ENCODE measurements at places on chromosomes 5 and 9.

- no peak for DNase-seq
These were observed 71.5 kb downstream of the HSPA4 start for GRCh38 chr5:133123297-133123696.

- DNase-seq, result no peak
These were observed 183.9 kb downstream of the BARX1 start for GRCh38 chr9:93771276-93771675.

DNA sequence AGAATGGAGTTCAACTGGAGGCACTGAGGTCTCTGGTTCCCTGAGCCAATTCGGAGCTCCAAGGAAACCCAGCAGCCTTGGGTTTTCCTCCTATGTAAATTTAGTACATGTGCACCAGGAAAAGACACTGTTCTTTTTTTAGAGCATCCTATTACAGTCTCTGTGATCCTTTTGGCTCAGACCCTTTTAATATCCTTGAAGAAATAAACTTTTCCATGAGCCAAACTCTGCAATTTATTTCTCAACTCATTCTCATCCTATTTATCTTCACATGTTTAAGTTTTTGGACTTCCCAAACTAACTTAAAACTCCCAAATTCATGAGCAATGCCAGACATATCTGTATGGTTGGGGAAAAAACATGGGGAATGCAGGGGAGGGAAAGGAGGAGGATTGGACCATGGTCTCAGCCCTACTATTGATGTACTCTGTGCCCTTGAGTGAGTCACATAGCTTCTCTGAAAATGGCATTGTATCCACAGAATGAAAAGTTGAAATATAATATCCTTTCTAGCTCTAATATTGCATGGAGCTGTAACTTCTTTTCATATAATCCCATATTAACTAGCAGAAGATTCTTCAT is 76.6 kb downstream of the PAPPA start:
- DNase-seq, result no peak

GRCh38 chr5:962386-962785 is 46.2 kb upstream of the NKD2 start:
- DNase-seq, result no peak

DNA sequence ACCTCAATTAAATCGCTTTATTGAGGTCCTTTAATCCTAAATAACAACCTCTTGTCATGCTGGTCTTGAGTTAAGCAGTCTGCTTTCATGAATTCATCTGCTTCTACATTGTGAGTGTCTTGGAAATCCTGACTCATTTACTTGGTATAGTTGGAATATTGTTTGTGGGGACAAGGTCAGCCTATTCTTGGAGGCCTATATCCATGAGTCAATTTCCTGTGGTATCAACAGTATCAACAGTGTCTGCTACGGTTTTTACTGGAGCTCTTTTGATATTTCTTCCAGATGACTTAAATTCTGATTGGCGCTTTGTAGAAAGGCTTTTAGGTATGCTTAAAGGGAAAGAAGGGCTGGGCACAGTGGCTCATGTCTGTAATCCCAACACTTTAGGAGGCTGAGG is 71.2 kb upstream of the PARP8 start:
- DNase-seq, result no peak

- no peak for DNase-seq
These were observed 772.7 kb downstream of the SEMA5A start for GRCh38 chr5:8773046-8773615.

DNA sequence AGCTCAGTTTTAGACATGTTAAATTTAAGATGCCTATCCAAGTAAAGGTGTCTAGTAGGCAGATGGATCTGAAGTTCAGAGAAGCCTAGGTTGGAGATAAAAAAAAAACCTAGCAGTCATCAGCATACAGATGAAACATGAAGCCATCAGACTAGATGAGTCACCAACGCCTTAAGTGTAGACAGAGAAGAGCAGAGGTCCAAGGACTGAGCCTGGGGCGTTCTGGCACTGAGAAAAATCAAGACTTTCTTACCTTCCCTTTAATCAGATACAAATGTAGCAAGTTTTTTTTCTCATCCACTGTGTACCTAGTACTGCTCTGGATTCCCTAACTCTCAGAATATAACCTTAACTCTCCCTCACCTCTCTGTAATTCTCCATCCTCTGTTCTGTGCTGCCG is 97.3 kb downstream of the SIL1 start:
- DNase-seq, result no peak

- DNase-seq, result no peak
These were observed 99.5 kb downstream of the FBXW11 start for GRCh38 chr5:171906703-171907590.

- no peak for DNase-seq
These were observed 30.1 kb downstream of the UBE2QL1 start for GRCh38 chr5:6478793-6479192.

DNA sequence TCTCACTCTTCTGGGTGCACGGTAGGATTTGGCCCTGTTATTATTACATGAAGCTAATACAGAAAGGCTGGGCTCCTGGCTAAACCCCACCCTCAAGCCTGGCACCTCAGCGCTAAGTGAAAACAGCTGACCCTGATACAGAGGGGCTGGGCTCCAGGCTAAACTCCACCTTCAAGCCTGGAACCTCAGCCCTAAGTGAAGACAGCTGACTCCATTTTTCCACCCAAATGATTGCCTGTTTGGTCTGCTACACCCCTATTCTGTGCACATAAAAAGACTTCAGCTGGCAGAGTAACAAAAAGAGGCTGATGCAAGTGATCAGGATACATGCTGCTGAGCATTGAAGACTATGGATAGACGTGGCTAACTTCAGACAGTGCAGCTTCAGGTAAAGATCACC is 148.4 kb upstream of the CLINT1 start:
- no peak for DNase-seq

GRCh38 chr9:115746496-115746895 is 407.1 kb upstream of the PAPPA start:
- DNase-seq, result no peak

DNA sequence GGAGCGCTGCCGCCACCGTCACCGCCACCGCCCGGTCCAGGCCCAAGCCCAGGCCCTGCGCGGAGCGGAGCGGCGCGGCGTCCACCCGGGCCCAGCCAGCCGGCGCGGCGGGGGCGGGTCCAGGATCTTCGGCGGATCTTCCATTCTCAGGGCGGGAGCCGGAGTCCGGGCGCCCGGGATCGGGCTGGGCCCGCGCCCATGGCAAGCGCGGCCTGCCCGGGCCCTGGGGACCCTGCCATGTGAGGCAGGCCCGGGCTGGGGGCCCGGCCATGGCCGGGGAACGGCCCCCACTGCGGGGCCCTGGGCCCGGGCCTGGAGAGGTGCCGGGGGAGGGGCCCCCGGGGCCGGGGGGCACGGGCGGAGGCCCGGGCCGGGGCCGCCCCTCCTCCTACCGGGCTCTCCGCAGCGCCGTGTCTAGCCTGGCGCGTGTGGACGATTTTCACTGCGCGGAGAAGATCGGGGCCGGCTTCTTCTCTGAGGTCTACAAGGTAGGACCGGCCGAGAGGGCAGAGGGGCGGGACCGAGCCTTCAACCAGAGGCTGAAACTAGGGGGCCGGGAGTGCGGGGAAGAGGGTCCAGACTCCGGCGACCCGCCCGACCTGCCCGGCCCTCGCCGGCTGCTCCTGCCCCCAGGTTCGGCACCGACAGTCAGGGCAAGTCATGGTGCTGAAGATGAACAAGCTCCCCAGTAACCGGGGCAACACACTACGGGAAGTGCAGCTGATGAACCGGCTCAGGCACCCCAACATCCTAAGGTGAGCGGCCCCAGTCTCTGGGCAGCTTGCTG is 482 bp downstream of the TESK1 start:
- peak; percentile 31 for DNase-seq

- no peak for DNase-seq
These were observed 101.8 kb downstream of the ESM1 start for GRCh38 chr5:54883374-54884194.

- DNase-seq, result no peak
These were observed 140.3 kb upstream of the CHD1 start for GRCh38 chr5:99068944-99069650.

- DNase-seq, result no peak
These were observed 15.5 kb upstream of the MEGF9 start for GRCh38 chr9:120729791-120730241.

- DNase-seq, result no peak
These were observed 23.4 kb downstream of the PHF2 start for GRCh38 chr9:93599571-93600403.

- DNase-seq, result no peak
These were observed 88.0 kb downstream of the FNBP1 start for GRCh38 chr9:129954868-129955550.

GRCh38 chr5:61311056-61311610 is 20.9 kb upstream of the ZSWIM6 start:
- no peak for DNase-seq

- no peak for DNase-seq
These were observed 241.5 kb downstream of the AUH start for GRCh38 chr9:91120200-91120599.

DNA sequence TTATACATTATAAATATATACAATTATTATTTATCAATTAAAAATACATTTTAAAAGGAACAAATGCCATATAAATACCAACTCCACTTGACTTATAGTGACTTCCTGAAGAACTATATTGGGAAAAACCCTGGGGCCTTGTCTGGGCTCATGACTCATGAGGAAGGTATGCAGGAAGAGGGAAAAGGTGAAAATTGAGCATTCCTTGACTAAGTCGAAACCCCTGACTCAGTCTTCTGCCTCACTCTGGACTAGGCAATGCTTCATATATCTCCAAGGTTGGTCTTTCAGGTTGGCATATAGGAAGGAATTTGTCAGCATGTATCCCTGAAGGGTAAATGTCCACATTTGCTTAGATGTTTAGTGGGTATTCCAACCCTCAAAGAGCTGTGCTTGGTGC is 78.5 kb downstream of the SH3TC2 start:
- no peak for DNase-seq

DNA sequence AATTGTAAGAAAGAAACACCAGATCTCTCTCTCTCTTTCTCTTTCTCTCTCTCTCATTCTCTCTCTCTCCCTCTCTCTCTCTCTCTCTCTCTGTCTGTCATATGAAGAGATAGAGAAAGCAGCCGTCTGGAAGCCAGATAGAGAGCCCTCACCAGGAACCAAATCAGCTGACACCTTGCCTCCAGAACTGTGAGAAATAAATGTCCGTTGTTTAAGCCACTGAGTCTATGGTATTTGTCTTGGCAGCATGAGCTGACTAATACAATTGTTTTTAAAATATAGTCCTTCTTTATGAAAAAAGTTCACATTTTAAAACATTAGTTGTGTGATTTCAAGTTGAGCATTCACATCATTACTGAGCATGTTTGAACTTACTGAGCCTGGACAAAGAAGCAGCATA is 275.6 kb downstream of the CETN3 start:
- DNase-seq, result no peak

DNA sequence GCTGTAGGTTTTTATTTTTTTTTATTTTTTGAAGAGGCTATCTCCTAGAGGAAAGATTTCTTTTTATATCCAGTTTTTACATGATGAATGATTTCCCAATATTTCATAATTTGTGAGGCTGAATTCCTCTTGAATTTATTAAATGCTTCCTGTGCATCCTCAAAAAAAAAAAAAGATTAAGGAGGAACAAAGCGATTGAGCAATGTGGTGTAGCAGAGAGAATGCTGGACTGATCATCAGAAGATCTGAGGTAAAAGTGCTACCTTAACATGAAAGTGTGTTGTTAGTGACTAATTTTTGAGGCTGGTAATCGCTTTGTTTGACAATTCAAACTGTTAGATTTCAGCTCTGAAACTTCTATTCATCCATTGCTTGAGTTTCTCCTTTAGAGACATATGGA is 125.1 kb downstream of the ESM1 start:
- no peak for DNase-seq

DNA sequence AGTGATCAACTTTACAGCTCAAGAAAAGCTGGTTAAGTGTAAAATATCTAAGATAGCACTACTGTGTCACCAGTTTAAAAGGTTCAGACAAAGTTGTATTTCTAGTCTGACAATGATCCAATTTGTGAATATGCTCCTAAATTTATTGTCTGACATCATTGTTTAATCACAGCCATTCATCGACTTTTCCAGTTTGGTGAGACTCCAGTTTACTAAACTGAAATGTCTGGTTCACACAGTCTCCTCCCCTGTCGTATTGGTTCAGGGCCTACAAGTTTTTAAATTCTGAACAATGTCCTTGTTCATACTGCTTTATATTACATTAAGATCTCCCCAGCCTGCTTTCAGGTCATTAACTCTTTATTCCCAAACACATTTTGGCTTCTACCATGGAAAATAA is 161.4 kb downstream of the CHSY3 start:
- DNase-seq, result no peak

GRCh38 chr9:35688558-35689541 is 875 bp downstream of the TPM2 start:
- no peak for DNase-seq

DNA sequence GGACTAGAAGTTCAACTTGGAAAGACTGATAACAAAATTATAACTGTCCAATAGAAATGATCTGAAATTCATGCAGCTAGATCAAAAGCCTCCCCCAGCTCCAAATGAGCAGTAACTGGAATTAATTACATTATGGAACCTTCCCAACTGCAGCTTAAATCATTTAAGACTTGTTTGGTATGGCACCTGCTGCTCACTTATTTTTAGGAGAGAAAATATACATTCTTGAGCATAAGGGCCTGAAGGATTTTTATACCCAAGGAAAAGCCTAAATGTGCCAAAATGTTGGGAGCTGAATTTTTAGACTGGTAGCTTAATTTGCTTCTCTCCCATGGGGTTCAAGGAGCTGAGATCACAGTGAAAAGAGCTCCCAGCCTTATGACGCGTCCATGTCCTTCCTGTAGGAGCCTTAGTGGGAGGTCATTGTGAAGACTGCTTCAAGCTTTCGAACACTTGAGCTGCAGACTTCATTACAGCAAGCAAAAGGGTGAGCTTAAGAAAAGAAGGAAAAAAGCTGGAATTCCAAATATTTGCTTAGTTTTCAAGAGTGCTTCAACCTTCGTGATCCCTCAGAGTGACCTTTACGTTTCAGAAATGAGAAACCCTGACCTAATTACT is 276.0 kb downstream of the DMAC1 start:
- DNase-seq, result no peak

- DNase-seq, result no peak
These were observed 28.9 kb downstream of the HSPB3 start for GRCh38 chr5:54484219-54484894.

DNA sequence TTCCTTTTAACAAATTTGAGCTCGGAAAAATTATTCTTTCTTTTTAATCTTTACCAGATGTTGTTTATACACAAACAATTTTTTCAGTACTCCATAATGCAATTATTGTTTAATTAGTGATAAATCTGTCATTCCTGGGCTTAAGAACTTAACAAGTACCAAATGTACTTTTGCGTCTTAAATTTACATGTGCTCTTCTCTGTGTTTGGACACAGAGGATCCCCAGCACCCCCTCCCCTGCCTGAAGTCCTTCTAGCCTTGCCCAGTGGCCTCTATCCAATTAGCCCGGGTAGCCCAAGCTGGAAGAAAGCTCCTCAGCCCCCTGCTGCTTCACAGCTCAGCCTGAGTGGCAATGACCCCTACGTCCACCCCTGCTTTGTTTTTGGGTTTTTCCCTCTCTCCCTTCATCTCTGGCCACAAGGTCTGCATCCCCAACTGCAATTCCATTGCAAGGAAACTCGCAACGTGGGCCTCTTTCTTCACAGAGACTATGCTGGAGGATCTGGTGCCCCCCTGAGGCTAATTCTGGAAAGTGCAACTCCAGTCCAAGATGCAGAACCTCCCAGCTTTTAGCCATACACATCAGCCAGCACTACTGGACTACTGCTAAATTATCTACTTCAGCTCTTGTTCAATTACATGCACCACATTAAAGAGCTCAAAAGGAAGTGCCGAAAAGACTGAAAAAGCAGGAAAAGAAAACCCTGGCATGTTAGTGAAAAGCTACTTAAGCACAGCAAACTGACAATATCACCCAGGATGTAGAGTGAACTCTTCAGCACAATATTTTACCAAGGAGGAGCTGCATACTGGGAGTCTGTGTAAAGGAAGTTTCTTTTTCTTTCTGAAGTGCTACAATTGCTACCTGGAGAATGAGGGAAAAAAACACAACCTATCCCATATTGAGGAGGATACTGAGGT is 186.2 kb downstream of the FANCC start:
- DNase-seq, result peak; percentile 13
